ENCODE measurements at places on chromosomes 5 and 9.

DNA sequence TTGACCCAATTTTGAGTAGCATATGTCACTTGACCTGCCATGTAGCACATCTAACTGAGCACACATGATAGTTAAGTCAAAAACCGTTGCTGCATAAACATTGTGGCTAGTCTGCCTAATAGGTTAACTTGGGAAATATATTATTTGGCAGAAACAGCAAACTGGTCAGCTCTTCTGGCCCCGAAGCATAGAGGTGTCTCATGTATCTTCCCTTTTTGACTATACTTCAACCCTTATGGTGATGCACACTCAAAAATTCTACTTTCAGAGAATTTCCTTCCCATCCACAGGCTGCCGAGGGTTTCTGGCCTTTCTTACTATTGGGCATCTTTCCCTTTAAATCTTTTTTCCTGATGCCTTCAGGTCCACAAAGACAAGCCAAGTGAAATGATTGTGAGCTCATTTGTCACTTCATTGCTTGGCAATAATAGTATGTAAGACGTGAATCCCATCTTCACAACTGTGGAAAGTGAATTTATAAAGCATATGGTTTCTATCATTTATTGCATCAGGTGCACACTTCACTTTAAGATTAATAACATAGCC is 41.2 kb downstream of the MOCS2 start:
- DNase-seq = no peak

DNA sequence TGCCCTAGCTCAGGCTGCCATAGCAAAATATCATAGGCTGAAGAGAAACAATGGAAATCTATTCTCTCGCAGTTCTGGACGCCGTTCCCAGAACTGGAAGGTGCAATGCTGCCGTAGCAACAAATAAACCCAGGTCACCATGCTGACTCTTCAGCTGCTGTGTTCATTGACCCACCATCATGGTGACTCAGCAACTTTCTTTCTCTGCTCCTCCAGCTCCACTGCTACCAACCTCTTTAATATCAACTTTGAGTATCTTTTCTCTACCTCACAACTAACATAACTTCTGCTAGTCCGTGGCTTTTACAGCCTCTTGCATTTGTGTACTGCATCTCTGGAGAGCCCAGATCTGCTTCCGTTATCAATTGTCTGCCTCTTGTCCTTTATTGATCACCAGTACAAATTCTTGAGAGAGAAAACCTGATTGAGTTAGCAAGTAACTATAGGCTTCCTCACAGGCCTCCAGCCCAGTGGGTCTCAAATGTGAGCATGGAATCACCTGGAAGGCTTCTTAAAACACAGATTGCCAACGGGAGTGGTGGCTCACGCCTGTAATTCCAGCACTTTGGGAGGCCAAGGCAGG is 47.3 kb upstream of the SLC30A5 start:
- no peak for DNase-seq

DNA sequence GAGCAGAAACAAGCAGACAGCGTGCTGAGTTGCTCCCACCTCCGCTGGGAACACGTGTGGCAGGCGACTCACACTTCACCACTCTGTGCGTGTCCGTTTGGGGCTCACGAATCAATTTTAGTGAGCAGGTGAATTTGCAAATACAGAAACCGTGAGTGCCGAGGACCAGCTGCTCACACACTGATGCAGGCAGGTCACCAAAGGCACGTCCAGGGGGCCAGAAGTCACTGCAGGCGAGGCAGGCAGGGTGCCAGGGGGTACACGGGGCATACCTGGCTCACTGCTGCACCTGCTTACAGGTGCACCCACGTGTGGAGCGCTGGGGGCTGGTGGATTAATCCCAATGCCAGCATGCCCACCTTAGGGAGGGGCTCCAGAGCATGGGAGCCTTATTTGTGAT is 68.8 kb downstream of the ZNF354C start:
- no peak for DNase-seq

- DNase-seq = no peak
Observed at GRCh38 chr9:88164850-88165249, 26.6 kb upstream of the SPATA31C2 start.

- no peak for DNase-seq
Observed at GRCh38 chr9:106916466-106917235, 53.7 kb downstream of the ZNF462 start.
